ENCODE measurements at places on chromosomes 7 and 10.

GRCh38 chr7:20307901-20308300 lies 22.8 kb upstream of the ITGB8 start:
- no peak for DNase-seq

DNA sequence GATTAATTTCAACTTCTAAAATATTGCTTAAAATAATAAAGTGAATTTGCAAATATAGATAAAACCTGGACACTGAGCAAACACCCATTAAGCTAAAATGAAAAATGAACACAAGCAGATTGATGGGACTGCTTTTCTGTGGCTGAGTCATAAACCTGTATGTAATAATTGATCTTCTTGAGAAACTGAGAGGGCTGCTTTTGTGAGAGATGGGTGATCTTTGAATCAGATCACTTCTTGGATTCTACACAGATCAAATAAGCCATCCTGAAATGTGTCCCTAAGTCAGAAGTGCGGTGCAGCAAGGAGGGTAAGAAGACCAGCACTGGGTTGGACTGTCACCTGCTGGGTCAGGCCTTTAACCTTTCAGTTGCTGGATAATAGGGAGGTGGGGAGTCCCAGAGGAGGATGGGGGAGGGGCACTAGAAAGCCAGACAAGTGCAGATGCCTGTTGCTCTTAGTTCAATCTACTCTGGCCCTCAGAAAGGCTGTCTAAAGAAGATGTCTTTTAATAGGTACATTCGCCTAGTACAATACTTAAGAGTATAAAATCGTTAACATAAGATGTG lies 178.2 kb upstream of the NAMPT start:
- DNase-seq: no peak

- peak; percentile 68 for DNase-seq
These were observed at the start of gene TMEM248 for GRCh38 chr7:66920769-66921395. TMEM248 (plus strand) TSS chr7:66921225; CDS start chr7:66941866, 20,641 bp downstream.

GRCh38 chr7:111931016-111931517 lies 275.1 kb downstream of the DOCK4 start:
- no peak for DNase-seq

- no peak for DNase-seq
These were observed 99.2 kb downstream of the PDGFA start for GRCh38 chr7:420142-421093.

DNA sequence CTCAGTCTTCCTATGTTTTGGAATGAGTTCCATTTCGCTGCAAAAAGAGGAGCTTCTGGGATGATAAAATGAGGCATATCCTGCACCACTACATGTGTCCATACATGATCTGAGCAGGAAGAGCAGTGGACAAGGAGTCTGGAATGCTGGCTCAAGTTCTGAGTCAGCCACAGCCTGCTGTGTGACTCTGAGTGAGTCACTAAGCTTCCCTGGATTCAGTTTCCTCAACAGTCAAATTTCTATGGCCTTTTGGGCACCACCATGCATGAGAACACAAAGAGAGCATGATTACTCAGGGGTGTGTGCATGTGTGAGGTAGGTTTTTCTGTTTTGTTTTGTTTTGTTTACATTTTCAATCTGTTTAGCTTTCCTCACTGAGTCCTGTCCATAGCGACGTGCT lies 254.6 kb downstream of the ANKRD30A start:
- peak; percentile 71 for DNase-seq

DNA sequence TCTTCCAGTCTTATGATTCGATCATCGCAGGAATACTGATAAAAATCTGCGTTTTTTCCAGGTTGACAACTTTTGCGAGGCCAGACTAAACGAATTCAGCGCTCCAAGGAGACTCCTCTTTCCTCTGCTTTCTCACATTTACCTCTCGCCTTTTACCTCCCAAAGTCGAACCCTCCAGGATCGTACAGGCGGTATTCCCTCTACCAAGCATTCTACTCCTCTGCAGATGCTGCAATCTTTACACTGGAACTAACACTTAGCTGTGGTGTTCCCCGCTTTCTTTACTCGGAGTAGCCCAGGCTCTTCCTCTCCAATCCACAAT lies 449 bp downstream of the NUDT5 start:
- DNase-seq: peak; percentile 27

GRCh38 chr10:123809632-123810031 lies 82.0 kb downstream of the CPXM2 start:
- DNase-seq: no peak

- DNase-seq: no peak
These were observed 32.5 kb downstream of the ARHGAP22 start for GRCh38 chr10:48572414-48572813.

DNA sequence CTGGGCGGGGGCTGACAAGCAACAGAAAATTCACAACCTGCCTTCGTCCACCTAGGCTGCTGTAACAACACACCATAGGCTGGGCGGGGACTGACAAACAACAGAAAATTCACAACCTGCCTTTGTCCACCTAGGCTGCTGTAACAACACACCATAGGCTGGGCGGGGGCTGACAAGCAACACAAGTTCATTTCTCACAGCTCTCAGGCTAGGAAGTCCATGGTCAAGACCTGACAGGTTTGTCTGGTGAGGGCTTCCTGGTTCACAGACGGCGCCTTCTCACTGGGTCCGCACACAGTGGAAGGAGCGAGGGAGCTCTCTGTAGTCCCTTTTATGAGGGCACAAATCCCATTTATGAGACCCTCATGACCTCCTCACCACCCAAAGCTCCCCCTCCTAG lies 52.2 kb downstream of the DIP2C start:
- DNase-seq: no peak

DNA sequence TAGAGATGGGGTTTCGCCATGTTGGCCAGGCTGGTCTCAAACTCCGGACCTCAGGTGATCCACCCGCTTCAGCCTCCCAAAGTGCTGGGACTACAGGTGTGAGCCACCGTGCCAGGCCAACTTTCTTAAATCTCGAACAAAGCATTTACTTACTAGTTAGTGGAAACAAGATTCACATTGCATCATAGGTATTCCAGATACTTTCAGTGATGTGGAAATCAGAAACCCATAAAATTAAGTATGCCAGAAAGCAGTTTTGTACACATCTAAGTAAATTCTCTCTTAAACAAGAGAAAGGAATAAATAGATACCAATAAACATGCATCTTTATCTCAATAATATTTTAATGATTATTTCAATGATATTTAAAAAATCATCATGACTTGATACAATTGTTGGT lies 75.5 kb downstream of the DGKI start:
- DNase-seq: no peak

DNA sequence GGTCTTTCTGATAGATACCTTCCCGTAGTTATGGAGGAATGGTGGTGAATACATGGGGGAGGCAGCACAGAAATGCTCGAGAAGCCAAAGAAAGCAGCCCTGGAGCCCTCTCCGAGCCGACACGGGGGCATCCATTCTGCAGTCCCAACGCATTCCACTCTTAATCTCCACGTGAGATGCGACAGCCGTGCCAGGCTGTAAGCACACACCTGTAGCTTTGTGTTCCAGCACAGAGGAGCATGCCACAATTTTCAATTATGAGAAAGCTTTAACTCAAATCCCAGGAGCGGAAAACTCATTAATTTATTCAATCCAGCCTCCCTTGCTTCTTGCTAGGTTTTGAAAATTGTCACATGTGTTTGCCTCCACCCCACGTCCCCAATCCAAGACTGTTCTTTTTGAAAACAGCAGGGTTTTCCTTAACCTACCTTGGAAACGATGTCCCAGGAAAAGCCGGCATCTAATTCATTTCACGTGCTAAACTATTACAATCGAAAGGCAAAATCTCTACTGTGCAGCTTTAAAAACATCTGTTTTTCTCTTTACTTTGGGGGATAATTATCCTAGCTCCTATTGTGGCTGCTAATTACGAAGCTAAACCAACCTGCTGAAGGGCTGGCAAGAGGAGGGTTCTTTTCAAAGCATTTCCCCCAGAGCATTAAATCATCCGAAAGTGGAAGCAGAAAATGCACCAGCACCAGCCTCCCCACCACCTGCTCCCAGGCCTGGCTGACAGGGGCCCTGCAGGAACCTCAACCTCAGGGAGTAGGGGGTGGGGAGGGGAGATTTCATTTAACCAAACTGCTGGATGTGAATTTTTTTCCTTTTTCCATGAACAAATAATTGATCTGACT lies 56.0 kb upstream of the CHST15 start:
- no peak for DNase-seq

GRCh38 chr7:148854983-148855382 lies 29.1 kb downstream of the EZH2 start:
- no peak for DNase-seq

DNA sequence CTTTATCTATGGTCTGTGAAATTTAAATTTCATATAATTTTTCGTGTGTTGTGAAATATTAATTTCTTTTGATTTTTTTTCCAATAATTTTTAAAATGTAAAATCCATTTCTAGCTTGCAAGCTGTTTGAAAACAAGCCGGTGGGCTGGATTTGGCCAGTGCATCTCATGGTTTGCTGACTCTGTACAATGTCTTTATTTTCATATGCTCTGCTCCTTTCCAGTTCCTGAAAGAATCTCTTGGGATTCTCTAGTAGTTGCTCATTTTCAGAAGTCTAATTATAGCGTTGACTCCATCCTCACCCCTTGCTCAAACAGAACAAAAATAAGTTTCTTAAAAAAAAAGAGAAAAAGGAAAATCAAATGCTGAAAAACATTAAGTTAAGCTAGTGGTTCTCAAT lies 21.4 kb downstream of the UBN2 start:
- DNase-seq: no peak

All from RWPE1 (cell line).